ENCODE measurements at places on chromosomes 7 and 10.

- DNase-seq, result no peak
Measured at GRCh38 chr10:58741673-58742072, 229.0 kb downstream of the BICC1 start.

- DNase-seq, result no peak
Measured at GRCh38 chr10:123409884-123410283, 255.7 kb downstream of the BUB3 start.

DNA sequence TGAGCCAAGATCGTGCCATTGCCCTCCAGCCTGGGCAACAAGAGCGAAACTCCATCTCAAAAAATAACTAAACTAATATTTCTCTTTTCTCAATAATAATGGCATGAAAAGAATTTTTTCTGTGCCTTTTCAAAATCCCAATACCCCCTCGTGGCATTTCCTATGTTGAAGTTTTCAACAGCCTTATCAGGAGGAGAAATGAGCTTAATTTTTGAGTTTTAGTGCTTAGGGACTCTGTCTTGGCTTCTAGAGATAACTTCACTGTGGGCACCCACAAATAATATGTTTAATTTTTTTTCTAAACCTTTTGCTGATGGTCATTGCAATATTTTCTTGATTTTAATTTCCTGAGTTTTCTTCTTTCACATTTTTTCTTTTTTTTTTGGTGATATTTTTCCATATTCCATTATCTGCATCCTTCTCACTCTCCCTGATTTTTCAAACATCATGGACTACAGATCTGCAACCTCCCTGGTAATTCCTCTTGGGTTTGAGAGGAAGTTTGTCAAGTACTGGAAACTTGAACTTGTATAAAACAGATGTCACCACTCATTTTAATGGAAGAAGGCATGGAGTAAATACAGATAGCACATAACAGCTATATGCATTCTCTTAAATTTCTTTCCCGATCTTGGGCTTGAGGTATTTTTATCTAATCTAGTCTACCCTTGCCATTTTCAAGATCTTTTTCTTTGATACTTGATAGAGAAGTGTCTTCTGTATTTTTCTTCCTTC, 84.0 kb downstream of the KAT6B start:
- no peak for DNase-seq

- DNase-seq, result no peak
Measured at GRCh38 chr7:155448632-155449007, 9.3 kb upstream of the EN2 start.

GRCh38 chr10:7311218-7311849, 99.5 kb downstream of the SFMBT2 start:
- DNase-seq, result no peak

DNA sequence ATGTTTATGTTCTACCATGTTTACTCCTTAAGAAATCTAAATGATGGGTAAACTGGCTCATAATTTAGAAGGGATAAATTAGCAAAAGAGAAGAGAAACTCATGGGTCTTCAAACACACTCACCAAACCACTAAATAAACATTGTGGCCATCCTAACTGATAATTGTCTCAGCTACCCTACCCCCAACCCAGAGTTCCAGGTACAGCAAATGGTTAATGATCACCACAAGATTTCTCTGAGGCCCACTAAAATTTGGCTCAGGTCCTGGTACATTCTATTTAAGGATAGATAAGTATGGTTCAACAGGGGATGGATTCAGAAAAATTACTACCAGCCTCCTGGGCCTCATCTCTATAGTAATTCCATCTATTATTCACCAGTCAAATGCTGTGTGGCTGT, 21.4 kb downstream of the SLC25A13 start:
- no peak for DNase-seq

DNA sequence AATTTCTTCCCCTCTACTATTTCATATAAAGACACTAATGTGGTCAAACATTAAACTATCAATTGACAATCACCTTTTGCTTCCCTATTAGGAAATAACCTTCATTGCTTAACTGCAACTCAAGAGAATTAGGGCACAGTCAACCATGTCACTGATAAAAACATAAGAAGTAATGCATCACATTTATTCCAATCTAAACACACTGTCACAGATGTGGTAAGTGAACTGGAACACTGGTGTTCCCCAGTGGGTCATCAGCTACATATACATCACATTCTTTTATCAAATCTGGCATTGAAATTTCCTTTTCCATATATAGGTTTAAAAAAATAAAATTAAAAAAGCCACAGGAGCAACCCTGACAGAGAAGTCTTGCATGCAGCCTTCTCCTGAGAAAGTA, 3.7 kb downstream of the TRIL start:
- no peak for DNase-seq

GRCh38 chr10:83612050-83612449, 527.3 kb upstream of the GHITM start:
- no peak for DNase-seq

GRCh38 chr10:132536241-132536876, 1.2 kb upstream of the INPP5A start:
- DNase-seq, result no peak

GRCh38 chr7:73701357-73701995, 18.0 kb downstream of the STX1A start:
- DNase-seq, result peak; percentile 75

DNA sequence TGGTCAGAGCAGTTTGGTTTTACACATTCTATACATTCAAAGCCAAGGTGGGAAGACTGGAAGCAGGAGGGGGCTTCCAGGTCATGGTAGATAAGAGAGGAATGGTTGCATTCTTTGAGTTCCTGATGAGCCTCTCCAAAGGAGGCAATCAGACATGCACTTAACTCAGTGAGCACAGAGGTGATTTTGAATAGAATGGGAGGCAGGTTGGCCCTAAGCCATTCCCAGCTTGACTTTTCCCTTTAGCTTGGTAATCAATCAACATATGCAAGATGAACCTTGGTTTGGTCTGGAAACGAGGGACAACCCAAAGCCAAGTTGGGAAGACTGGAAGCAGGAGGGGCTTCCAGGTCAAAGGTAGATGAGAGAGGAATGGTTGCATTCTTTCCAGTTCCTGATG, 31.4 kb downstream of the TCERG1L start:
- DNase-seq, result no peak

GRCh38 chr7:38506004-38506403, 125.2 kb downstream of the AMPH start:
- DNase-seq, result no peak

GRCh38 chr7:41052736-41053135, 650.2 kb downstream of the INHBA start:
- DNase-seq, result no peak

DNA sequence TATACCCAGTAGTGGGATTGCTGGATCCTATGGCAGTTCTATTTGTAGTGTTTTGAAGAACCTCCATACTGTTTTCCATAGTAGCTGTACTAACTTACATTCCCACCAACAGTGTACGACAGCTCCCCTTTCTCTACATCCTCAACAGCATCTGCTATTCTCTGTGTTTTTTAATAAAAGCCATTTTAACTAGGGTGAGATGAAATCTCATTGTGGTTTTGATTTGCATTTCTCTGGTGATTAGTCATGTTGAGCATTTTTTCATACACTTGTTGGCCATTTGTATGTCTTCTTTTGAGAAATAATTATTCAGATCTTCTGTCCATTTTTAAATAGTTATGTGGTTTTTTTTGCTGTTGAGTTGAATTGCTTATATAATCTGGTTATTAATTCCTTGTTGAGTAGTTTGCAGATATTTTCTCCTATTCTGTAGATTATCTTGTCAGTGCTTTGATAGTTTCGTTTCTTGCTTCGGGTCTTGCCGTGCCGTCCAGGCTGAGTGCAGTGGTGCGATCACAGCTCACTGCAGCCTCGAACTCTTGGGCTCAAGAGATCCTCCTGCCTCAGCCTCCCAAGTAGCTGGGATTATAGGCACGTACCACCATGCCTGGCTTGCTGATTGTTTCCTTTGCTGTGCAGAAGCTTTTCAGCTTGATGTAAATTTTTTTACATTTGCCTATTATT, 12.0 kb downstream of the MTG1 start:
- DNase-seq, result no peak

- no peak for DNase-seq
Measured at GRCh38 chr10:5434017-5434753, 21.8 kb downstream of the NET1 start.

GRCh38 chr7:95608359-95609173, 12.2 kb upstream of the PDK4 start:
- peak; percentile 12 for DNase-seq

GRCh38 chr7:105880571-105881330, 4.4 kb upstream of the ATXN7L1 start:
- no peak for DNase-seq

GRCh38 chr10:117272195-117273076, 31.5 kb downstream of the SLC18A2 start:
- peak; percentile 55 for DNase-seq

DNA sequence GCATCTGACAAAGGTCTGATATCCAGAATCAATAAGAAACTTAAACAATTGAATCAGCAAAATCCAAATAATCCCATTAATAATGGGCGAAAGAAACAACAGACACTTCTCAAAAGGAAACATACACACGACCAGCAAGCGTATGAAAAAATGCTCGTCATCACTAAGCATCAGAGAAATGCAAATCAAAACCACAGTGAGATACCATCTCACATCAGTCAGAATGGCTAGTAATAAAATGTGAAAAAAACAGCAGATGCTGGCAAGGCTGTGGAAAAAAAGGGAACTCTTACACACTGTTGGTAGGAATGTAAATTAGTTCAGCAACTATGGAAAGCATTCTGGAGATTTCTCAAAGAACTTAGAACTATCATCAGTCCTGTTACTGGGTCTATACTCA, 496.7 kb downstream of the SH2D4B start:
- no peak for DNase-seq

- peak; percentile 43 for DNase-seq
Measured at GRCh38 chr10:110805292-110805691, 66.4 kb upstream of the PDCD4 start.

DNA sequence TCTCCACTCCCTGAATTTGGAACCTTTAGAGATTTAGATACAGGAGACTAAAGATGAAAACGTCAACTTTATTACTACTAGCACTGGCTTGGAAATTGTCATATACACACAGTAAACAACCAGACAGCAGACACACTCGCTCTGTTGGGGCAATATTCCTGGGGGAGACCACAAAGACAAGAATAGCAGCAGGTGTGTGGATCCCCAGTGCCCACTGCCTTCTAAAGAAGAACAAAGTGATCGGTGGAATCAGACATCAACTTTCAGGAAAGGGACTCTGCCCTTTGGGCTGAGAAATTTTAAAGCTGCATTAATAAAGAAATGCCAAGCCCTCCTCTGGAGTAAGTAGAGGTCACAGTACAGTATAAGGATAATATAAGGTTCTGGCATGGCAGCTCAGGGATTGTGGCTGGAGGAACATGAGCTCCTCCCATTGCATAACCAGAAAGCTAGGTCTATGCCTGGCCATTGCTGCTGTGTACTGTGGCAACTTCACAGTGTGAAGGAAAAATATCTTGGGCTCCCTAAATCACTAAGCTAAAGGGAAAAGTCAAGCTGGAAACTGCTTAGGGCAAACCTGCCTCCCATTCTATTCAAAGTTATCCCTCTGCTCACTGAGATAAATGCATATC, 57.1 kb upstream of the ANKRD1 start:
- no peak for DNase-seq

GRCh38 chr10:71632200-71632820, 87.3 kb downstream of the C10orf105 start:
- no peak for DNase-seq

DNA sequence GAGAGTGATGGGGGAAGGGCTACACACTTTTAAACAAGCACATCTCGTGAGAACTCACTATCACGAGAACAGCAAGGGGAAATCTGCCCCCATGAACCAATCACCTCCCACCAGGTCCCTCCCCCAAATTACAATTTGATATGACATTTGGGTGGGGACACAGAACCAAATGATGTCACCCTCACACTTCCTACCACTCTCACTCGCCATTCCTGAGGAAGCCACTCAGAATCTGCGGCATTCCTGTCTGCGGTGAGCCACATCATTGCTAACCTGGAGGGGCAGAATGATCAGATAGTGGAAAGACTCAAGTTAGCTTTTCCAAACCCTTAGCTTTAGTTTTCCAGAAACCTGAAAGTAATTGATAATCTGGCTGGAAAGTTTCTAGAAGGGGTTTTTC, 66.9 kb downstream of the MYO3A start:
- DNase-seq, result no peak

GRCh38 chr7:75988568-75989499, 5.6 kb downstream of the TMEM120A start:
- no peak for DNase-seq

DNA sequence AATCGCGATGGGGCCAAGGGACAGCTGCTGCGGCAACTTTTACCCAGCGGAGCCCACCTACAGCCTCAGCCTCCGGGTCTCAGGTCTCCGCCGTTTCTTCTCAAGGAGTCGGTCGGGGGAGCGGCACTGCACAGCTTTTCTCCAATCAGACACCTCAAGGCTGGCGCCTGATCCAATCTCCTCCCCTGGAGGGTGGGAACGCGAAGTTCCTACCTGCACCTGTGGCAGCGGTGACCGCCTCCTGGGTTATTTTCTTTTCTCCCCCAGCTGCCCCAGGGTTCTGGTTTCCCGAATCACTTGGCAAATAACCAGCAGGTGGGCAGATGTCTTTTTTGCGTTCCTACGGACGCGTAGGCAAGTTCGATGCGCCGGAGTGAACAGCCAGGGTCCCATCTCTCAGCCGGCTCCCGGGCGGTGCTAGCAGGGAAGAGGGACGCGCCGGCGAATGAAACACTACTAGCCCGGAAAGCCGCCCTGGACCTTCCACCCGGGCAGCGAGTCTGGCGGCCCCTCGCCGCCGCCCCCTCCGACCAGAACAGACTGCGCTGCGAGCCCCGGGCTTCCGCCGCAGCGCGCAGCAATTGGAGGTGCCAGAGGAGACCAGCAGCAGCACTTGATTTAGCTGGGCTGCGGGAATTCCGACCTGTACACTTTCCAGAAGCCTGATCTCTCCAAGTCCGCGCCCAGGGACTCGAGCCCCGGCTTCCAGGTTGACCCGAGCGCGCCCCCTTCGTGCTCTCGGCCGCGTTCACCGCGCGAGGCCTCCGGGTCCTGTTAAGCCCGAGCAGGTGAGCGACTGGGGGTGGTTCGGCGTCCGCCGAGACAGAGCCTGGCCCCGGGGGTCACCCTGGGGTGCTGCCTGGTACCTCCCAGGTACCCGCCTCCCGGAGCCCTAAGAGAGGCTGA, at the start of gene PRR15:
PRR15 (plus strand) TSS at position 246 of the 906 bp plus-strand sequence. CDS start 2,495 bp downstream, outside the sequence.
- DNase-seq, result peak; percentile 12

- no peak for DNase-seq
Measured at GRCh38 chr10:97875391-97875790, 25.7 kb downstream of the GOLGA7B start.

- DNase-seq, result no peak
Measured at GRCh38 chr10:113980408-113981087, 63.1 kb upstream of the ADRB1 start.

Data from BE2C (cell line).